Thyroid gland (tissue), 4 donors: ENCODE measurements at places on chromosomes 13 and 19. TPM values are rescaled to one million over a fixed set of nuclear protein-coding genes. Genes with fewer than 3 reads are reported as not detected.

The ARL11 gene
- total RNA-seq: 0.33 TPM

The C5AR1 gene
- total RNA-seq: 3.5 TPM

The MBD3L3 gene
- total RNA-seq: not detected

The PABPC3 gene
- total RNA-seq: not detected

The TEX101 gene
- total RNA-seq: not detected

The STOML3 gene
- total RNA-seq: not detected

- H3K4me1 ChIP-seq: peaks cover 32% of the 10 kb centered on the region
- DNase-seq: peak; percentile 54
- H3K4me3 ChIP-seq: no peak overlapping the region
Observed at GRCh38 chr19:55251341-55252081, 7.3 kb downstream of the PPP6R1 start.

DNA sequence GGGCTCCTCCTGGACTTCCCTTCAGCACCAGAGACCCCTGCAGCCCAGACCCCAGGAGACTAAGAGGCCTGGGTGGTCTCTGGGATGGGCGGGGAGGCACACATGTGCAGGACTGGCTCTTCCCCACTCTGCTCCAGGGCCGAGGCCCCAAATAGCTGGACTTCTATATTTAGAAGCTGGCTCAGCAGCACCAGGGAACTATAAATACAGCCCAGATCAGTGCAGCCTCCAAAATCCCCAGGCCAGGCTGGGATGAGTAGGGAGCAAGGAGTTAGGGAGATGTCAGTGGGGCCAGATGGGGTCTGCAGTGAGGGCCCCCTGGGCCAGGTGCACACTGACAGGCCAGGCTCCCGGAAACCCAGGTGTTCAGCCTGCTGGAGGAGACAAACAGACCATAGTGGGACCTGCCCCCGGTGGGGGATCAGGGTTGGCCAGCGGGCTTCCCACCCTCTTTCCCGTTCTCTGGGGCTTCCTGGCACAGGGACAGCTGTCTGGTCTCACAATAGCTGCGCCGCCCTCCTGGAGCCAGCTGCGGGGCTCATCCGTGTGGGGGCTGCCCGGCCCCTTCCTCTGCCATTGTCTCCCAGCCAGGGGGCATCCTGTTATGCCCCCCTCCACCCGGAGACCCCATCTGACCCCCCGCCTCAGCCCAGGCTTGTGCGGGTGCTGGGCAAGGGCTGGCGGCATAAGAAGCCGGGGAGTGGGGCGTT, 5.5 kb upstream of the ADGRE5 start:
- peaks cover 8% of the 10 kb centered on the region for H3K4me1 ChIP-seq
- DNase-seq: no peak
- no peaks in the 10 kb centered on the region for H3K36me3 ChIP-seq
- no peak overlapping the region for H3K4me3 ChIP-seq
- peak overlapping the region; percentile 32 for H3K27ac ChIP-seq
- no peaks in the 10 kb centered on the region for H3K27me3 ChIP-seq

- no peak overlapping the region for H3K27ac ChIP-seq
- H3K4me1 ChIP-seq: no peaks in the 10 kb centered on the region
- no peak overlapping the region for H3K4me3 ChIP-seq
- no peaks in the 10 kb centered on the region for H3K36me3 ChIP-seq
Observed at GRCh38 chr19:30558793-30559192, 186.6 kb downstream of the ZNF536 start.

DNA sequence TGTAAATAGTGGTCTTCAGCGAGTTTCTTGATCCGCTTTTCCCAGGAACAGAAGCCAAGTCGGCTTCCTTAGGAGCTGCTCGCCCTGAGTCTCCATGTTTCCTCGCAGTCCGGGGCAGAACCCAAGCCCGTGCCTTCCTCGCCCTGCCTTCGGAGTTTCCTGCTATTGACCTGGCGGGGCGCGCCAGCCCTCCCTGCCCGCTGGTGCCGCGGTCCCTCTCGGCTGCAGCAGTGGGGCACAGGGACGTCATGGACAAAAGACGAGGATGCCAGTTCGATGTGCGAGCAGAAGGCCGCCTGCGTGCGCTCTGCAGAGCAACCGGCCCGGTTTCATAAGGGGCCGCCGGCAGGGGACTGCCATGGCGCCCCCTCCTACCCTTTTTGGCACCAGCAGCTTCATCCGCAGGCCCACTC, 156.6 kb downstream of the TM9SF2 start:
- H3K4me3 ChIP-seq: peak overlapping the region; percentile 28
- DNase-seq: peak; percentile 14
- H3K36me3 ChIP-seq: no peaks in the 10 kb centered on the region
- no peaks in the 10 kb centered on the region for H3K27me3 ChIP-seq
- peak overlapping the region; percentile 81 for H3K27ac ChIP-seq

DNA sequence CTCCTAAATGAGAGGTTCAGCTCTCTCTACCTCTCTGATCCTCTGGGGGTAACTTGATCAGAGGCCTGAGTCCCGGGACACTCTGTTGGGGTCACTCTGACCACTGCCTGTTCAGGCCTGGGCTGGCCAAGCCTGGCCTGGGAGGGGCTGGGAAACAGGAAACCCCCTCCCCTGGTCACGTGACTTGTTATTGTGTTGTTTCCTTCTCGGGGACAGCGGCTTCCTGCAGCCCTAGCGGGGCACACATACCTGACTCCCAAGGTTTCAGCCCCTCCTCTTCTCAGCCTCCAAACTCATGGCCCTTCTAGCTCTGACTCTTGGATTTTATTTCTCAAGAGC, at the start of gene USHBP1:
USHBP1 (minus strand) TSS at position 105 of the 339 bp plus-strand sequence. CDS start 446 bp downstream, outside the sequence.
- H3K27ac ChIP-seq: no peak within 1 kb of the TSS
- no peaks in the 10 kb centered on the region for H3K36me3 ChIP-seq

GRCh38 chr13:101205408-101205807, 210.9 kb downstream of the NALCN start:
- DNase-seq: no peak
- H3K4me3 ChIP-seq: no peak overlapping the region
- H3K36me3 ChIP-seq: no peaks in the 10 kb centered on the region
- no peaks in the 10 kb centered on the region for H3K27me3 ChIP-seq
- no peaks in the 10 kb centered on the region for H3K4me1 ChIP-seq
- H3K27ac ChIP-seq: no peak overlapping the region

DNA sequence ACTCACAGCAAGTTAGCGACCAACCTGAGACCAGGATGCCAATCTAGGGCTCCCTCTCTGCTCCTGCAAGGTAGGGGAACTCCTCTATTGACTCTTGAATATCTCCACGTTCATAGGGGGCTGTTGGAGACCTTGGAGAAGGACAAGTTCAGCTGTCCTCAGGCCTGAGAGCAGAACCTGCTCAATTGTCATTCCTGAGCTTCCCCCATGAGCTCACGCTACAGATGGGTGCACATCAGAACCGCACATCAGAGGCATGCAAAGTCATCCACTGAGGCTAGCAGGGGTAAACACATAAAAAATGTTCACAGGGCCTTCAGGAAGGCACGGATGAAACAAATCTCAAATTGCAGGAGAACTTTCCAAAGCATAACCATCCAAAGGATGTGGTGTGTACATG, 168.8 kb upstream of the ZNF507 start:
- no peaks in the 10 kb centered on the region for H3K4me1 ChIP-seq
- no peaks in the 10 kb centered on the region for H3K36me3 ChIP-seq
- DNase-seq: no peak
- H3K27ac ChIP-seq: no peak overlapping the region
- H3K4me3 ChIP-seq: no peak overlapping the region
- no peaks in the 10 kb centered on the region for H3K27me3 ChIP-seq

- H3K4me1 ChIP-seq: peaks cover 75% of the 10 kb centered on the region
- no peaks in the 10 kb centered on the region for H3K36me3 ChIP-seq
- H3K4me3 ChIP-seq: no peak overlapping the region
- no peak for DNase-seq
Observed at GRCh38 chr19:10762656-10763055, 44.8 kb downstream of the DNM2 start.

GRCh38 chr19:44746616-44746945, 1.9 kb upstream of the BCL3 start:
- peaks cover under 1% of the 10 kb centered on the region for H3K36me3 ChIP-seq
- peak overlapping the region; percentile 97 for H3K27ac ChIP-seq
- no peak for DNase-seq
- no peaks in the 10 kb centered on the region for H3K27me3 ChIP-seq
- H3K4me1 ChIP-seq: peaks cover 77% of the 10 kb centered on the region
- no peak overlapping the region for H3K4me3 ChIP-seq

DNA sequence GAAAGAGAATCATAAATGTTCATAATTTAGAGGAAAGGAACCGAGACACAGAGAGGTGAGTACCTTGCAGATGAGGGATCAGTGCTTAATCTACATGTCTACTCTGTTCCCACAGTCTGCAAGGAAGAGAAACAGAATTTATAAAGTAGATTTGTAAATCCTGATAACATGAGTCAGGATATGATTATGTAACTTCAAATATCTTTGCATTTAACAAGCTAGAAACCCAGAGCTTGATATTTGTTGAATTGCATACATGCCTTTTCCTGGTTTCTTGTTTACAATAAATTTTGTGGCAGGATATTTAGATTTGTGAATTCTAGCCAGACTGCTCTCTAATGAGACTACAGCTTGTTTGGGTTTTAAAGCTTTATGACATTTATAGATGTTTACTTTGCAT, 219.2 kb downstream of the ENOX1 start:
- no peaks in the 10 kb centered on the region for H3K27me3 ChIP-seq
- no peak for DNase-seq
- no peak overlapping the region for H3K4me3 ChIP-seq
- H3K4me1 ChIP-seq: no peaks in the 10 kb centered on the region
- H3K27ac ChIP-seq: no peak overlapping the region

- DNase-seq: no peak
- H3K27ac ChIP-seq: peak overlapping the region; percentile 53
- H3K27me3 ChIP-seq: no peaks in the 10 kb centered on the region
- no peaks in the 10 kb centered on the region for H3K36me3 ChIP-seq
Observed at GRCh38 chr13:112726016-112726767, 36.4 kb downstream of the ATP11A start.

DNA sequence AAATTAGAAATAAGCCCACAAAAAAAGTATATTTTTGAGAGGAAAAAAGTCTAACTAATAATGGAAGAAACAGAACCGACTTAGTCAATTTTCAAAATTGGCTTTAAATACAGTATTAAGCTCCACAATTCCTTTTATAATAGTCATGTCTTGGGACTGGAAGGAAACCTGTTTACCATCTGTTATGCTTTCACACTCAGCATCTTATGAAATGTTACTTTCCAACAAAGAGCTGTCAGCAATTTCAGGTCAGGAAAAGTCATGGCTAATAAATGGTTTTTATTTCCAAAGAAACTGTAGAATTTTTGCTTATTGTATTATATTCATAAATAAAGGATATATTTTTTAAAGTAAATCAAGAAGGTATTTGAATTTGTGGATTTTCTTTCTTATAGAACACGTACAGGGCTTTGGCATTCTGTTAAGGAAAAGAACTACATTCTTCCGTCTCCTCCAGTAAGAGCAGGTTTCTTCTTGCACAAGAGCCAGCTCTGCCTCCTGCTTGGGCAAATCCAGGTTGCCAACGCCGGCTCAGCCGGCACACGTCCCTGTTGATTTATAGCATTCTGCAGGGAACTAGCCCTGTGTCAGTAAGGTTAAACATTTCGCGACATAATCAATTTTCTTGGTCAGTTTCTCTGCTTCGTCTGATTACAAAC, 52.9 kb upstream of the GPR12 start:
- no peaks in the 10 kb centered on the region for H3K27me3 ChIP-seq
- DNase-seq: no peak
- no peaks in the 10 kb centered on the region for H3K36me3 ChIP-seq
- no peaks in the 10 kb centered on the region for H3K4me1 ChIP-seq
- H3K4me3 ChIP-seq: no peak overlapping the region
